ENCODE measurements at places on chromosomes 11 and 22.

- peak; percentile 87 for ATAC-seq
These were observed 5.2 kb upstream of the SLC15A3 start for GRCh38 chr11:60957188-60957587.

GRCh38 chr11:119481667-119482400, 58.9 kb upstream of the THY1 start:
- ATAC-seq = peak; percentile 3

DNA sequence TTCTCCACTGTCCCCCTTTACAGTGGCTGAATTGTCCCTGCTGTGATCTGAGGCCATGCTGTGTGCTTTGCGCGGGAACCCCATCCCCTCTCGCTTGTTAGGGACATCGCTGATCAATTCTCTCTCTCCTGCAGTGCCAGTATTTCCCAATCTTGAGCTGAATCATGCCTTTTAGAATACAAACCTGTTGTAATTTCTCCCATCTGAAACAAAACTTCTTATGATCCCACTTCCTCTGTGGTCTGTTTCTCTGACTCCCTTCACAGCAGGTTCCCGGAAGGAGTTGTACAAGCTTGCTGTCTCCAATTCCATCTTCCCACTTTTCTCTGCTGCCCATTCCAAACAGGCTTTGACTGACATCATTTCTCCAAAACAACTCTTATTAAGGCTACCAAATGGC, 16.8 kb downstream of the ADAMTS15 start:
- no peak for ATAC-seq

DNA sequence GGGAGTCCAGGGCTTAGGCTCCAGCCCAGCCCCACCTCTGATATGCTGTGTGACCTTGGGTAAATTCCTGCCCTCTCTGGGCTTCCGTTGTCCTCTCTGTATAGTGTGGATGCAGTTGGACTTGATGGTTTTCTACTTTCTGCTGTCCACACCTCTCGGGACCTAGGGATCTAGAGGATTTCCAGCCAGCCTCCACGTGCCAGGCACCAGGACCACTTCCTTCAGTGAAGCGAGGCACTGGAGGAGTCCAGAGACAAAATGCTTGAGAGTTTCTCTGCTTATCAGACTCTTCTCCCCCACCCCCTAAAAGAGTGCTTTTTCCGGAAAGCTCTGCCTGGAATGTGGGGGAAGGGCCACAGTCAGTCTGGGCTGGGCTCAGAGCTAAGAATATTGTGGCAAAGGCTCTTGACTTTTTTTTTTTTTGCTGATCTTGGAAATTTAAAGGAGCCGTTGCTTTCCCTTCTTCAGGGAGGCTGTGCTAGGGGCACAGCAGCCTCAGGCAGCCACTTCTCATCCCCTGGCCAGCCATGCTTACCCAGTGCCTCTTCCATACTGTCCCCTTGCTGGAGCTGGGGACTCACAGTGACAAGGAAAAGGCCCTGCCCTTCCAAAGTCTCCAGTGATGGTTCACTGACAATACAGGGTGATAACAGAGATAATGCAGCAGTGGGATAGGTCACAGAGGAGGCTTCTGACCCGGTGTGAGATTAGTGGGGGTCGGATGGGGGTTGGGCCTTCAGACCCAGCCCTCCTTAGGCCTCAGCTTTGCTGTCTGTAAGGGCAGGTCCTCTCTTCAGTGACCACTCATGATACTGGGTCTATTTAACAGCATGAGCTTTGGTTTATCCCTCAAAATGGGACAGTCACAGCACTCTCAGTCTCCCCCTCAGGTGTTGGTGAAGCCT, 2.9 kb upstream of the SERPINH1 start:
- ATAC-seq = no peak

- ATAC-seq = no peak
These were observed 14.5 kb downstream of the XNDC1N start for GRCh38 chr11:71913756-71914526.

DNA sequence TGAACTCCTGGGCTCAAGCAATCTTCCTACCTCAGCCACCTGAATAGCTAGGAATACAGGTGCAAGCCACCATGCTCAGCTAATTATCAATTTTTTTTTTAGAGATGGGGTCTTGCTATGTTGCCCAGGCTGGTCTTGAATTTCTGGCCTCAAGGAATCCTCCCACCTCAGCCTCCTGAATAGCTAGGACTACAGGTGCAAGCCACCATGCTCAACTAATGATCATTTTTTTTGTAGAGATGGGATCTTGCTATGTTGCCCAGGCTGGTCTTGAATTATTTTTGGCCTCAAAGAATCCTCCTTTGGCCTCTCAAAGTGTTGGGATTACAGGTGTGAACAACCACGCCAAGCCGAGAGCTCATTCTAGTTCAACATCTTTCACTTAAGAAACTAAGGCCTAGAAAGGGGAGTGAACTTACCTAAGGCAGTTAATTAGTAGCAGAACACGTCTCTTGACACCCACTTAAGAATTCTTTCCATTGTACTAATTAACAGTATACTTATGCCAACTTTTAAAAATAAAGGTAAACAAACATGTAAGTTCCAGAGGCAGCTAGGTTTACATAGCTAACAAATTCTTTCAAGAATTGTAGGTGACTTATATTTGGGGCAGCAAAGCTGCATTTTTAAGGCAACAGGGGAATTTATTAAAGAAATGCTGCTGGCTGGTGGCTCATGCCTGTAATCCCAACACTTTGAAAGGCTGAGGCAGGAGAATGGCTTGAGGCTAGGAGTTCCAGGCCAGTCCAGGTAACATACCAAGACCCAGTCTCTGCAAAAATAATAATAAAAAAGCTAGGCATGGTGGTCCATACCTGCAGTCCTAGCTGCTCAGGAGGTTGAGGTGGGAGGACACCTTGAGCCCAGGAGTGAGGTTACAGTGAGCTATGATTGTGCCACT, 9.6 kb downstream of the ZBED5 start:
- no peak for ATAC-seq

GRCh38 chr22:30294066-30294465, 4.8 kb upstream of the CASTOR1 start:
- ATAC-seq = no peak

- peak; percentile 68 for ATAC-seq
These were observed 961 bp downstream of the IPO7 start for GRCh38 chr11:9385327-9385899.

DNA sequence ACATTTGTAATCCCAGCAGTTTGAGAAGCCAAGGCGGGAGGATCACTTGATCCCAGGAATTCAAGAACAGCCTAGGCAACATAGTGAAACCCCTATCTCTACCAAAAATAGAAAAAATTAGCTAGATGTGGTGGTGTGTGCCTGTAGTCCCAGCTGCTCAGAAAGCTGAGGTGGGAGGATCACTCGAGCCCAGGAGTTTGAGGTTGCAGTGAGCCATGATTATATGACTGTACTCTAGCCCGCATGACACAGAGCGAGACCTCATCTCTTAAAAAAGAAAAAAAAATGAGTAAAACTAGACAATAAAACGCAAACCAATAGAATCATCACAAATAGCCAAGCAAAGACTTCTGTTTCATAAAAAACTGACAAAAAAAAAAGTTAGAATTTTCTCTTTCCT, 21.8 kb downstream of the NUCB2 start:
- no peak for ATAC-seq

DNA sequence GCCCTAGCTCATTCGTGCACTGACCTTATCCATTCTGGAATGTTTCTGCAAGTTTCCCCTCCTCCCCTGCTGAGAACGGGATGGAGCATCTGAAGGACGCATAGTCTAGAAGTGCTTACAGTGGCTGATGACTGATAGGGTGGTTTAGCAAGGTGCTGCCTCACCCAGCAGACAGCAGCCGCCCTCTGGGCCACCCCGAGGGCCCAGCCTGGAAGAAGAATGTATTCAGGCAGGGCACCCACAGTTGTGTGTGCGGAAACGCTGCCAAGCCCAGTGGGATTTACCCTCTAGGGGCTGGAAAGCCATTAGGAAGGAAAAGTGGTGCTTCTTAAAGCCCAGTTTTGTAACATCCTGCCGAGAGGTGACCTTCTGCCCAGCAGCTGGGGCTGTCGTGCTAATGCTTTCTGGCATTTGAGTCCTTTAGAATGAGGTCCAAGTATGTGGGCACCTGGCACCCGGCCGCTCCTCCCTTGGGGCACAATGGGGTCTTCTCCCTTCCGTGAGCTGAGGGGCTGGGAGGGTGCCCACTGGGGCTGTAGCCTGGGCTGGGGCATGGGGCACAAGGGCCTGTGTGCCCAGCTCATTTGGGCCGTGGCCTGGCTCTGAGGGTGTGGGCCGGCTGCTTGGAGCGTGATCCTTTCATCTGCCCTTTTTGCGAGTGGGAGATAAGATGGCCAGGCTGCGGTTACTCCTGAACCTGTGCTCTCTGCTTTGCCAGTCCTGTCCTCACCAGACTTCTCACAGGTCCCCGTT, 14.4 kb downstream of the FBLN1 start:
- ATAC-seq = peak; percentile 87

GRCh38 chr11:441418-442274, at the start of gene ANO9:
Gene ANO9, minus strand, starts transcription at chr11:442011. Its CDS starts 85 bp downstream, at chr11:441926.
- peak; percentile 64 for ATAC-seq

All from esophagus mucosa (tissue), 1 donor.